ENCODE measurements at places on chromosomes 3 and 15. TPM values are rescaled to one million over a fixed set of nuclear protein-coding genes. Genes with fewer than 3 reads are reported as not detected.

DNA sequence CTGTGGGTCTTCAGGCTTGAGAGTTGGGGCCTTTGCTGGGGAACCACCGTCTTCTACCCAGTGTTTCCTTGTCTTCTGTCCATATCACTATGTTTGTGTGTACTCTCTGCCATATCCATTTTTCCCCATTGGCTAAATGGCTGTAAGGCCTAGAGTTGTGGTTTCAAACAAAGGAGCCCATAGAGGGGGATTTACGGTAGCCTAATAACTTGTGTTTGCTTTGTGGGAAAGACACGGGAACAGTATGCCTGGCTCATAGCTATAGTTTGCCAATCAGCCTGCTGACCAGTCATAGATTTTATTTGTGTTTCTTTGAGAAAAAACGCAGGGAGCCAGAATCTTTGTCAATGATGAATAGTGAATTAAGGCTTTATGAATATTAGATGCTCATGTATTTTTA, 554.8 kb downstream of the NAALADL2 start:
- DNase-seq, result no peak
- H3K4me3 ChIP-seq, result no peak overlapping the region
- H3K27me3 ChIP-seq, result no peaks in the 10 kb centered on the region
- H3K4me1 ChIP-seq, result no peaks in the 10 kb centered on the region
- H3K36me3 ChIP-seq, result no peaks in the 10 kb centered on the region

The GASK1A gene
- 7.9 TPM for total RNA-seq

GRCh38 chr3:346186-346585, 149.6 kb downstream of the CHL1 start:
- no peaks in the 10 kb centered on the region for H3K36me3 ChIP-seq
- H3K27me3 ChIP-seq, result peaks cover 2% of the 10 kb centered on the region

DNA sequence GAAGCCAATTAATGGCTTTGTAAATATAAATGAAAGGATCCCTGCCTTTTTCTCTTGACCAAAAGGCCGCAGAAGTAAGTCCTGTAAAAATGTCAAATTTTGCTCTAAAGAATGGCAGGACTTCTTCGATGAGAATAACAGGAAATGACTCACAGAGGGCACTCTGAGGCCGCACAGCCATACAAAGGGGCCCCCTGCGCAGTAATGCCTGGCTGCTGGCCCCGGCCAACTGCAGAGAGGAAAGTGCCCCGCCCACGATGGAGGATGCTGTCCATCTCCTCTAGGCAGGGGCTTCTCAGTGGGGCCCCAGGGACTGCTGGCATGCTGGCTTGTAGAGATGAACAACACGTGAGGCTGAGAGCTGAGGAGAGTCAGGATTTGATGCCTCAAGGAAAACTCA, 18.1 kb upstream of the SCN10A start:
- H3K4me1 ChIP-seq, result peaks cover 17% of the 10 kb centered on the region
- no peaks in the 10 kb centered on the region for H3K36me3 ChIP-seq
- H3K4me3 ChIP-seq, result no peak overlapping the region
- H3K27me3 ChIP-seq, result no peaks in the 10 kb centered on the region

The FBXO40 gene
- total RNA-seq, result 0.06 TPM

The LRRC3B gene
- 3.1 TPM for total RNA-seq

DNA sequence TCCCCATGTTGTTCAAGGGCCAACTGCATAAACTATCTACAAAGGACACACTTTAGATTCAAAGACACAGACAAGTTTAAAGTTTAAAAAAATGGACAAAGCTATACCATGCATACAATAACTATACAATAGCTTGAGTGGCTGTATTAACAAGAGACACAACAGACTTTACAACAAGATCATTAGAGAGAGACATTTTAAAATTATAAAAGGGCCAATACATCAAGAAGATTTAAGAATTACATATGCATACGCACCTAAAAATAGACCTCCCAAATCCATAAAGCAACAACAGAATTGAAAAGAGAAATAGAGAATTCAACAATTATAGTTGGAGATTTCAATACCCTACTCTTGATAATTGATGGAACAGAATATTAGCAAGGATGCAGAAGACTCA, 79.4 kb downstream of the XXYLT1 start:
- no peak overlapping the region for H3K27ac ChIP-seq
- no peaks in the 10 kb centered on the region for H3K36me3 ChIP-seq
- no peak overlapping the region for H3K4me3 ChIP-seq

DNA sequence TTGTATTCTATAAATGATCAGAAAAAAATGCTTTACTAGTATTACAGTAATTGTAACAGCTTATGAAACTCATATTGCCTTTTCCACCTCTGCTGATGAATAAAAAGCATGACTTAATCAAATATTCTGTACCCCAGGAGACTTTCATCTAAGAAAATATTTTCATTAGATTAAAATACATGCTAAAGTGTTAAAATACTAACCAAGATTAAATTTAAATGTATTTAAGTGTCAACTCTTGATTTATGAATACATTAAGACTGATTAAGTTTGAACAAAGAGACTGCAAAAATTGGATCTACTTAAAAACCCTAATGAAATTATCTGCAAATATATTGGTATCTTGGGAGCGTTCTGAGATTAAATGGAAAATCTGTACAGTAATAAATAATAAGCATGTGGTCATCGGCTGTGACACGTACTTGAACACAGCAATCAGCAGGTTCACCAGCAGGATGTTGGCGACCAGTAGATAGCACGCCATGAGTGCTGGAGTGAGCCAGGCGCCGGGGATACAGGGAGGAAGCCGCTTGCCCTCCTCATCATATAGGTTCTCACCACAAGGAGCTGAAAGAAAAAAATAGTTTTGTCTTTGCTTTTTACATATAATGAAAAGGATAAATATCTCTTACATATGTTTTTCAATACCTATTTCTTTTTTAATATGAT, 36.6 kb upstream of the MTMR10 start:
- H3K36me3 ChIP-seq, result no peaks in the 10 kb centered on the region
- no peak overlapping the region for H3K27ac ChIP-seq
- H3K4me1 ChIP-seq, result no peaks in the 10 kb centered on the region
- H3K27me3 ChIP-seq, result no peaks in the 10 kb centered on the region
- no peak overlapping the region for H3K4me3 ChIP-seq

DNA sequence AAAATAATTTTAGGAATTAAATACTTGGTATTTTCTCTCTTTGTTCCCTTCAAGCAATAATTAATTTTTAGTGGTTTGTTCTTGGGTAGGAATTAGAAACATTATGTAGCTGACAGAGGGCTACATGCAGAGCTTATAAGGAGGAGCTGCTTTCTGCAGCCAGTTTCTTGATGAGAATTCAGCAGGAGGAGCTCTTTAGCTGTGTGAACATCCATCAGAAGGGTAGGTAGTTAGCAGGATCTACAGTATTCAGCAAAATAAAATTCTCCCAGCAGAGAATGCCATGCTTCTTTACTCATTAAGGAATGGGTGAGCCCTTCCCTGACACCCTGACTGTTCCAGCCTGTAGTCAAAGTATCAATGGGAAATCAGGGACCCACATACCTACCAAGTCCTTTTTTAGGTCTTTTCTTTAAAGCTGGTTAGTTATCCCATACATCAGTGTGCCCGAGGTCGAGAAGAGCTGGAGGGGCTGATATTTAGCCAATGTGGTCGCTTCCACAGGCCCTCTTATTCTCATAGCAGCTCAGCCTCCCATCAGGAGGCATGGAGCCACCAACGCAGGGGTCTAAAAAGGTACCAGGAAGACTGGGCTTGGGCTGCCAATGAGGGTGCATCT, 54.0 kb downstream of the KCNAB1 start:
- no peak for DNase-seq
- H3K27me3 ChIP-seq, result no peaks in the 10 kb centered on the region
- no peaks in the 10 kb centered on the region for H3K36me3 ChIP-seq
- H3K27ac ChIP-seq, result no peak overlapping the region
- no peak overlapping the region for H3K4me3 ChIP-seq

DNA sequence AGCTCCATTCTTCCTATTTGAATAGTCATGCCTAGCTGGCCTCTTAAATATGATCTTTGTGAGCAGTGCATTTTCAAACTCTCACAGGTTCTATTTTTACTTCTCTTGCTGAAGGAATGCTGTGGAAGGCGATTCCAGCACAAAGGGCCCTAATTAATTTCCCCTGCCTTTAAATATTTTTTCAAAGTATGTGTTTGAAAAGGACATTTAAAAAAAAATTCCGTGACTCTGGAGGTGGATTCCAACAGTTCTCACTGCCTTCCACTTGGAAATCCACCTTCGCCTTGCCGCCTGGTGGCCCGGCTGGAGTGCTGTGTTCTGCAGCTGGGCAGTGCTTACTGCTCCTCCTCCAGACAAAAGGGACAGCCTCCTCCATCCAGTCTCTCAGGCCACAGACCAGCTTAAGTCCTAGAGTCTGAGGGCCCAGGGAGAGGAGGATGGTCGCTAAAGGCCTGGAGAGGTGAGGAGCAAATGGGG, 61.5 kb upstream of the CORO2B start:
- no peak overlapping the region for H3K27ac ChIP-seq
- H3K36me3 ChIP-seq, result no peaks in the 10 kb centered on the region
- DNase-seq, result no peak

- no peak overlapping the region for H3K27ac ChIP-seq
- H3K27me3 ChIP-seq, result no peaks in the 10 kb centered on the region
Measured at GRCh38 chr3:78015856-78016255, 976.0 kb downstream of the ROBO2 start.

GRCh38 chr15:64680097-64680496, 95.3 kb downstream of the RBPMS2 start:
- no peak overlapping the region for H3K27ac ChIP-seq
- peaks cover 32% of the 10 kb centered on the region for H3K36me3 ChIP-seq
- no peaks in the 10 kb centered on the region for H3K4me1 ChIP-seq
- DNase-seq, result no peak
- H3K27me3 ChIP-seq, result no peaks in the 10 kb centered on the region
- H3K4me3 ChIP-seq, result no peak overlapping the region

- no peaks in the 10 kb centered on the region for H3K36me3 ChIP-seq
- no peaks in the 10 kb centered on the region for H3K4me1 ChIP-seq
- no peak overlapping the region for H3K4me3 ChIP-seq
- H3K27ac ChIP-seq, result no peak overlapping the region
- DNase-seq, result no peak
Measured at GRCh38 chr15:93168910-93169309, 79.9 kb upstream of the RGMA start.

GRCh38 chr3:72791161-72791560, 57.1 kb downstream of the SHQ1 start:
- no peak overlapping the region for H3K4me3 ChIP-seq
- H3K4me1 ChIP-seq, result peaks cover 2% of the 10 kb centered on the region
- no peak for DNase-seq
- H3K27me3 ChIP-seq, result no peaks in the 10 kb centered on the region
- H3K27ac ChIP-seq, result no peak overlapping the region
- peaks cover 7% of the 10 kb centered on the region for H3K36me3 ChIP-seq

The A4GNT gene
- total RNA-seq, result not detected

The USP4 gene
- total RNA-seq, result 28.3 TPM

The WDR72 gene
- total RNA-seq, result 2.1 TPM

DNA sequence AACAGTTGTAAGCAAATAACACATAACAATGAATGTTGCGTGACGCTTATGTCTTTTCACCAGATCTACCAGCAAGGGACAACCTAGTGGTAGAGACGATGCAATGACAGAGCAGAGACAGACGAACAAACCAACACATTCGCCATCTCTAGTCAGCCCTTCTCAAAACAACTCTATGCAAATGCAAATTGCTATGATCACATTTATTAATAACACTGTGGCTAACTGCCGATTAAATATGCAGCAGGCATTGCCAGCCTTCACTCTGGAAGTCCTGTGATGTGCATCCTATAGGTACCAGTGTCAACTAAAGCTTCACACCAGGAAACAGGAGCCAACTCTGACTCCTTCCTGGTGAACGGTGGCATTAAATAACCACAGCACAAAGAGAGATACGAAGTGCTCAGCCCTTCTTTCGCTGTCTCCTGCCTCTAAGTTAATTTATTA, 94.2 kb downstream of the FOXP1 start:
- H3K4me3 ChIP-seq, result no peak overlapping the region
- no peak for DNase-seq
- no peaks in the 10 kb centered on the region for H3K36me3 ChIP-seq
- no peak overlapping the region for H3K27ac ChIP-seq
- H3K27me3 ChIP-seq, result no peaks in the 10 kb centered on the region
- no peaks in the 10 kb centered on the region for H3K4me1 ChIP-seq

The GOLGA8Q gene
- not detected for total RNA-seq

GRCh38 chr3:41350441-41350840, 151.1 kb downstream of the CTNNB1 start:
- H3K27me3 ChIP-seq, result no peaks in the 10 kb centered on the region
- H3K36me3 ChIP-seq, result no peaks in the 10 kb centered on the region

DNA sequence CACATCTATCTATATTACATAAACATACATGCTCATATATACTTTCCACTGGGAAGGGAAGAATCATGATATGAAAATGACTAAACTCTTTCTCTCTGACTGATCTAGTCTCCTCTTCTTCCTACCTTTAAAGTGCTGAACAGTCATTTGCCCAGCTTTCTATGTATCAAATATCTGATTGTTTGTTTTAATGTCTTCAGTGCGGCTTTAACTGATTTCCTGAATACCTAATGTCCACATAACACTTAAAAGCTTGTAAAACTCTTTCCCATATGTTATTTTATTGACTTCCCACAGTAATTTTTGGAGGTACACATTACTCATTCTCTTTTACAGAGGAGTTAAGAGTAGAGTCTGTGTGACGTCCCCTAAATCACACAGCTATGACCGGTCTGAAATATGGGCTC, 28.2 kb downstream of the CPOX start:
- H3K27ac ChIP-seq, result no peak overlapping the region
- no peaks in the 10 kb centered on the region for H3K4me1 ChIP-seq

The GPR149 gene
- total RNA-seq, result not detected

The SLC12A8 gene
- 13.7 TPM for total RNA-seq

The ZNF774 gene
- total RNA-seq, result 2.3 TPM

DNA sequence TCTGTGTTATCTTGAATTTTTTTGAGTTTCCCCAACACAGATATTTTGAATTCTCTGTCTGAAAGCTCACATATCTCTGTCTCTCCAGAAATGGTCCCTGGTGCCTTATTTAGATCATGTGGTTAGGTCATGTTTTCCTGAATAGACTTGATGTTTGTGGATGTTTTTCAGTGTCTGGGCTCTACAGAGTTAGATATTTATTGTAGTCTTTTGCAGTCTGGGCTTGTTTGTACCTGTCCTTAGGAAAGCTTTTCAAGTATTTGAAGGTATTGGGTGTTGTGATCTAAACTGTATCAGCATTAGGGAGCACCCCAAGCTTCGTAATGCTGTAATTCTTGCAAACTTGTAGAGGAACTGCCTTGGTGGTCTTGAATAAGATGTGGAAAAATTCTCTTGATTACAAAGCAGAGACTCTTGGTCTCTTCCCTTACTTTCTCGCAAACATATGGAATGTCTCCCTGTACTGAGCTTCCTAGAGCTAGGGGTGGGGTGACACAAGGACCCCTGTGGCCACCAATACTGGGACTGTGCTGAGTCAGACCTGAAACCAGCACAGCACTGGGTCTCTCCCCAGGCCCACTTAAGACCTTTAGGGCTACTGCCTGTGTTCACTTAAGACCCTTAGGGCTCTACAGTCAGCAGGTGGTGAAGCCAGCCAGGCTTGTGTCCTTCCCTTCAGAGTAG, 26.5 kb downstream of the TM4SF18 start:
- no peaks in the 10 kb centered on the region for H3K27me3 ChIP-seq
- no peak overlapping the region for H3K4me3 ChIP-seq
- no peaks in the 10 kb centered on the region for H3K4me1 ChIP-seq
- H3K27ac ChIP-seq, result no peak overlapping the region
- no peaks in the 10 kb centered on the region for H3K36me3 ChIP-seq

- H3K4me1 ChIP-seq, result no peaks in the 10 kb centered on the region
- H3K4me3 ChIP-seq, result no peak overlapping the region
- H3K36me3 ChIP-seq, result no peaks in the 10 kb centered on the region
- H3K27ac ChIP-seq, result no peak overlapping the region
- no peak for DNase-seq
- H3K27me3 ChIP-seq, result no peaks in the 10 kb centered on the region
Measured at GRCh38 chr3:64895106-64895990, 207.5 kb upstream of the ADAMTS9 start.
